Lung microvascular endothelial cell (primary cell): ENCODE measurements at places on chromosomes 7 and 10. TPM values are rescaled to one million over a fixed set of nuclear protein-coding genes. Genes with fewer than 3 reads are reported as not detected.

EEPD1 gene
- 0.20 and 0.65 TPM in 2 replicates for total RNA-seq

KCND2 gene
- total RNA-seq, result under 0.01 and 0.20 TPM in 2 replicates

- DNase-seq, result no peak
Measured at GRCh38 chr7:35599645-35600044, 95.3 kb downstream of the HERPUD2 start.

- DNase-seq, result peak; percentile 75
Measured at GRCh38 chr10:3850999-3851937, 66.3 kb upstream of the KLF6 start.

DNA sequence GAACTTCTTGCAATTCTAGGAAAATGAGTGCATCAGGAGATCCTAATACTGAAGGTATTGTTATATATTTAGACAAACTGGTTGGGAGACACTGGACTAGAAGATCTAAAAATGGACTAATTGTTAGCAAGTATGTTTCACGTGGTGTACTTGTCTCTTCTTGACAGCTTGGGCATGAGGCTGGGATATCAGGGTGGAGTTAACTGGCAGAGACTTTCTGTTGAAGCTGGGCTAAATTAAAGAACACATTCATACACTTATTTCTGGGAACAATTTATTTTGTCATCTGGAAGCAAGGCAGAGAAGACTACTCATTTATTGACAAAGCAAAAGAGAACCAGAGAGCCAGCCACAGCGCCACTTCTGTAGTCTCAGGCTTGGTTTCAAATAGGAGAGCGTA is 25.9 kb downstream of the TYW1 start:
- no peak for DNase-seq

DNA sequence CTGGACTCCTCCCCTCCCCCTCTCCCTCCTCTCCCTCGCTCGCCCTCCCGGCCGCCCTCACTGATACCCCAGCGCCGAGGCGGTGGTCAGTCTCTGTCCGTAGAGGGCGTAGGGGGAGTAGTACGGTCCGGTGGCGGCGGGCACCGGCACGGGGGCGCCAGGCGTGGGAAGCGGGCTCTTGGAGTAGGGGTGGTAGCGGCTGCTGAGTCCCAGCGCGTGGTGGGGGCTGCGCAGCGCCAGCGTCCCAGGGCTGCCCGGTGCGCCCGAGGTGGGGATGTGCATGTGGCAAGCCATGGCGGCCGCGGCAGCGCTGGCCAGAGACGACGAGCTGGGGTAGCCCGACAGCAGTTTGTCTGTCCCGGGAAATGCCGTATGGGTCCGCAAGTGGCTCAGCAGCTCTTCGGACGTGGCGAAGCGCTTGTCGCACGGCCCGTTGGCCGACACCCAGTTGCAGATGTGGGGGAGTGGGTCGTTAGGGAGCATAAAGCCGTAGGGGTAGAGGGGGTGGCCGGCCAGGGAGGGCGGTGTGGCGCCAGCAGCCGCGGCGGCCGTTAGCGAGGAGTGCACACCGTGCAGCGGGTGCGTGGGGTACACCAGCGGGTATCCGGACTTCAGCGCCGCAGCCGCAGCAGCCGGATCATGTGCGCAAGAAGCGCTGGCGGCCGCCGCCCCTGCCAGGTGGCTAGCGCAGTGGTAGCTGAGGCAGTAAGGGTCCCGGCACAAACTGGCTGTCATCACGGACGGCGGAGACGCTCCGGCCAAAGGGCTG is 2.7 kb downstream of the ZNF503 start:
- DNase-seq, result no peak

DNA sequence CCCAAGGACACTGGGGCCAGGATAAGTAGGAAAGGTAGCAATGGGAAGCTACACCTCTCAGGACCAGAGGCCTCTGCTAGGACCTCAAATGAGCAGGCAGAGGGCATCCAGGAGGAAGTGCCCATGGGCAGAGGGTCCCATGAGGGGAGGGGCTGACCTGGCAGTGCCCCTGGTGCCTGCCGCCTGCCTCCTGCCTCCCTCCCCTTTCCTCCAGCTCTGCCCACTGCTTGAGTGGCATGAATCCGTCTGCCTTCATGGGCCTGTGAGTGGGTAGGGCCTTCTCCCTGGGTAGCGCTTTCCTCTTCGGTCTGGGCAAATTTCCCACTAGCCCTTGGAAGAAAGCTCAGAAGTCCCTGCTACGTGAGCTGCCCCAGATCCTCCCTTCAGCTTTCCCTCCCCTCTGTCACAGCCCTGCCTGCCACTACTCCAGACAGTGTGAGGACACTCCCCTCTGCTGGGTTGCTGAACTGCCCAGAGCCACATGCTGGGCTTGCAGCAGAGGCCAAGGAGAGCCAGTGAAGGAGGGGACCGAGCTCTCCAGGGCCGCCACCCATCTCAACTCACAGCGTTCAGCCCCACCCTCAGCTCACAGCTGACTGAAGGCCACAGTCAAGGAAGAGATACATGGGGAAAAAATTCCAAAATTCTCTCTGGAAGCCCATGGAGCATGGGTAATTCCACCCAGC is 141.4 kb downstream of the ARHGAP22 start:
- no peak for DNase-seq

- DNase-seq, result no peak
Measured at GRCh38 chr7:141666071-141666470, 35.9 kb downstream of the DENND11 start.

- no peak for DNase-seq
Measured at GRCh38 chr10:12165036-12165435, 30.7 kb downstream of the NUDT5 start.

DNA sequence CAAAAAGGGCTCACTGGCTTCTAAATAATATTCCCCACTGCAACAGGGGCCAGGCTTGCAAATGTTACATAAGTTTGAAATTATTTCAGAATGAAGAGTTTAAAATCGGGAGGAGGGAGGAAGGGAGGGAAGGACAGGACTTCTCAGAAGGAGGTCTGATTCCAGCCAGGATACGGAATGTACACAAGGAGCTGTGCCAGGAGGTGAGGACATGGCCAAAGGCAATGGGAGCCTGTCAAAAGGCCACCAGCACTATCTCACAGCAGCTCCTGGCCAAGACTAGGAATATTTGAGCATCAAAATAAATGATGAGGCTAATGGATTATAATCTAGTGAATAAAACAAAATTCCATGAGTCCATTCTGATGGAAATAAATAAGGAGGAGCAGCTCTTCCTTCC is 18.6 kb upstream of the DRGX start:
- no peak for DNase-seq

GRCh38 chr10:14707481-14707880 is 67.2 kb downstream of the FAM107B start:
- no peak for DNase-seq

- DNase-seq, result peak; percentile 49
Measured at GRCh38 chr10:125120053-125120710, 40.2 kb downstream of the CTBP2 start.

DNA sequence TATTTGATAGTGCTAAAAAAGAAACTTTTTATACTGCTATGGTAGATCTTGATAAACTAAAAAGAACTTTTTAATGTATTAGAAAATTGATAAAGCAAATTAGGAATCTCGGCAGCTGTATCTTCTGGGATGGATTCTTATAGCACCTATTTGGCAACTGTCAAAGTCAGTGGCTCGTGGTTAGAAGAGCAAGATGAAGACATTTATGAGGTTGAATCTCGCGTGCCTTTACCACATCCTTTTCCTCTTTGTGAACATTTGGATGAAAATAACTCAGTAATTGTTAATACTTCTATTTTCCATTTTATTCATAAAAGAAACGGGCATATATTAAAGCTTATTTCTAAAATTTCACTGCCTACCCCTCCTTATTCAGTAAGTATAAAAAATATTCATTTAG is 76.2 kb downstream of the CYP51A1 start:
- no peak for DNase-seq
